ENCODE measurements at places on chromosomes 13 and 19.

GRCh38 chr13:57128909-57129308 is 11.8 kb upstream of the PRR20A start:
- DNase-seq, result no peak

GRCh38 chr19:33064458-33064791 is 263 bp downstream of the RHPN2 start:
- DNase-seq, result no peak

DNA sequence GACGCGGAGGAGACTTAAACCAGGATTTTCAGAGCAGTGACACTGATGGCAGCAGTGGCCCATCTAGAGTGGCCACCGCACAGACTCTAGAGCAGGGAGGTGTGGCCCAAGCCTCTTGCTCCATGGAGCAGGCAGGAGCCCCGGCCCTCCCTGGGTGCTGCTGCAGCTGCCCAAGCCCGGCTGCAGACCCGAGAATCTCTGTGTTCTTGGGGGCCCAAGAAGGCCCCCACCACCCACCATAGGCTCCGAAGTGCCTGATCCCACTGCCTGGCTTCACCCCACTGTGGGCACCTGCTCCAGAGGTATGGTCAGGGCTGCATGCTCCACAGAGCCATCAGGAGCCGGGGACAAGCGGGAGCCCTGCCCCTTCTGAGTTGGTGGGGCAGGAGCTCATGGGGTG is 36.1 kb downstream of the CEP89 start:
- DNase-seq, result no peak

DNA sequence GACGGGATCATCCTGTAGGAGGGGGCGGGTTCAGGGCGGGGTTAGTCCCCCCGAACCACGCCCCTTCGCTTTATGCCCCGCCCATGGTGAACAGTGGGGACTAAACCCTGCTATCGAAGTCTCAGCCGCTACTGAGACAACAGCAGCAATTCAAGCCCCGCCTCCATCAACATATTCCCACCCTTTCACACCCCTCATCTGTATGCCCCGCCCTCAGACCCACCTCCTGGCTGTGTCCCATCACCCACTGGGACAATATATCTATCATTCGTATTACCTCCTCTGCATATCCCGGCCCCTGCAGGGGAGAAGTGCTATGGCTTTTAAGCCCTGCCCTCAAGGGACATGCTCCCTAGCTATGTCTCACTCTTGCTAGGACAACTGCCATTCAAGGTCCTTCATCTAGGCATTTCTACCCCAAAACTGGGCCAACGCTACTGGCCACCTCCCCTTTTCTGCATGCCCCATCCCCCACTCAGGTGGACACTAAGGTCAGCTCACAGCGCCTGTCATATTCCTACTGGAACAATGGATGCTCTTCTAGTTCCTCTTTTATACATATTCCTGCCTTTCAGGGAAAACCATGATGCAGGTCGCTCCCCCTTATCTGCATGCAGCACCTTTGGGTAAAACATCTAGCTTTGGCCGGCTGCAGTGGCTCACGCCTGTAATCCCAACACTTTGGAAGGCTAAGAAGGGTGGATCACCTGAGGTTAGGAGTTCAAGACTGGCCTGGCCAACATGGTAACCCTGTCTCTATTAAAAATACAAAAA is 11.9 kb downstream of the LRFN1 start:
- DNase-seq, result no peak

DNA sequence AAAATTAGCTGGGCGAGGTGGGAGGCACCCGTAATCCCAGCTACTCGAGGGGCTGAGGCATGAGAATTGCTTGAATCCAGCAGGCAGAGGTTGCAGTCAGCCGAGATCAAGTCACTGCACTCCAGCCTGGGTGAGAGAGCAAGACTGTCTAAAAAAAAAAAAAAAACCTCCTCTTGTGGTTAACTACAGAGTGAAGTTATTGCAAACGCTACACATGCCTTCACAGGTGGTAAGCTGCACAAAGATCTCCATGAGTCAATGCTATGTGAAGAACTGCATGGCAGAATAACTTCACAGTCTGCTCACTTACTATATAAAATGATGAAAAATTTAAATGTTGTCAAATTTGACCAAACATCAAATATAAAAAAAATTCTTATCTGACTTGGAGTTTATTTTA is 436.8 kb downstream of the FGF14 start:
- no peak for DNase-seq
